ENCODE measurements at places on chromosomes 12 and 14.

DNA sequence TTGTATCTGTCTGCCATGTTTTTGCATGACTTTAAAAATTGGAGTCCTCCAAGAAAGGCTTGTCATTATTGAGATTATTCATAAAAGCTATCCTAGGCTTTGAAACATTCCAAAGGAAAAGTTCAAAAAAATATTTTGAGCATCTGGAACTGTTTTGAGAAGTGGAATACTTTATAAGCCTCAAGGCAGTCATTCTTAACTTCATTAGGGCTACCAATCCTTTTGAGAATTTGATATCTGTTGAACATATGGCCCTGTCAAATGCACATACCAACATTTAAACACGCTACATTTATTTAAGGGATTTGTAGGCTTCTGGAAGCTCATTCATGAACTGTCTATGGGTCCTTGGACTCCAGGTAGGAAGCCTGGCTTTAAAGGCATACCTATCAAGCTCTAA is 77.0 kb downstream of the TMEM117 start:
- DNase-seq, result peak; percentile 13

- DNase-seq, result no peak
Observed at GRCh38 chr14:36151335-36151734, 25.2 kb downstream of the PTCSC3 start.

GRCh38 chr12:21710958-21711775 is 53.5 kb upstream of the LDHB start:
- peak; percentile 83 for DNase-seq

DNA sequence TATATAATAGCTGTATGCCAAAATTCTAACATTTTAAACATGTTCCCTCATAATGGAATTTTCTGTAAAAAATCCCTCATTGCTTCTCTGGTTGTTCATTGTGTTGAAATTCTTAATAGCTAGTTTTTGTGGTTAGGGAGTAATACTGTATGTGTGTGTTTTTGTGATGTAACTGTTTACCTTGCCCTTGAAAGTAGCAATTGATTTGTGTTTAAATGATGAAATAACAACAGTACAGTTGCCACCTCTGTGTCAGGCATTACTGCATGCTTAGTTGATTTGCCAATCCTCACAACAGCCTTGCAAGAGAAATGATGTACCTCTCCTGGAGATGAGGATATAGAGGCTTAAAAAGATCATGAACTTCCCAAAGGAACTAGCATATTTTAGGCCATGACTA is 94.9 kb downstream of the DAAM1 start:
- DNase-seq, result no peak

DNA sequence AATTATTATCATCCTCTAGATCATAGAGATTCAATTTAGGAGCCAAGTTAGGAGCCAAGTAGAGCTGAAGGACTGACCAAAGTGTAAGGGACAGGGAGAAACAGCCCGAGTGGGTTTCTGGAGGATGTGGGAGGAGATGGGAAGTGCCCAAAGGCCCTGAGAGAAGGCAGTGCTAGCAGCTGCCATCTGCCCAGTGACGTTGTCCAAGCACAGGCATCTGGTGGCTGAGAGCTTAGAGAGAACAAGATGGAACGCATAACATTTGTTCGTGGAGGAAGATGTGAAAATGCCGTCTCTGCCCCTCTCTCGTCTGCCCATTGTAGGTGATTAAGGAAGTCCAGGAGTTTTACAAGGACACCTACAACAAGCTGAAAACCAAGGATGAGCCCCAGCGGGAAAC is 34.7 kb downstream of the CD9 start:
- DNase-seq, result no peak

DNA sequence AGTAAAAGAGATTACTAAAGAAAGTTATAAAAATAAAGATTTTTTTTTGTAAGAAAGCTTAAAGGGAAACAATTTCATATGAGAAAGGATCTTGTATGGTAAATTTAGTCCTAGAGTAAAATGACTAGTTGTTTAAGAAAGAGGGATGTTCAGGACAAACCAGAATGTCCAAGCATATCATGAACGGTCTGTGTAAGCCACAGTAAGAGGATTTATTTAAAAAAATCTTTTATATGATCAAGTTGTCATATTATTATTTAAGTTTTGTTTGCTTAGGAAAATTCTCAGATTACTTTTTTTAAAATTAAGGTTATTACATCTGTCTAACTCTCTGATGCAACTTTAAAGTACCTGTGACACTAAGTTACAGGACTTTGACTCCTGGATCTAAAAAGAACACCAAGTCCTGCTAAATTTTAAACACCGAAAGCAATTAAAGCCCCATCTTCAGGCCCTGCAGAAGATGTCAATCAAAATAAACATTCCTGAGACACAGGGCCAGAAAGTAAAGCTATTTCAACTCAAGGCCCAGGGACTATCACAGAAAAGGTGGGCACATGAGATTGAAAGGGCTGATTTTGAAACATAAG is 17.3 kb upstream of the CCDC196 start:
- no peak for DNase-seq

DNA sequence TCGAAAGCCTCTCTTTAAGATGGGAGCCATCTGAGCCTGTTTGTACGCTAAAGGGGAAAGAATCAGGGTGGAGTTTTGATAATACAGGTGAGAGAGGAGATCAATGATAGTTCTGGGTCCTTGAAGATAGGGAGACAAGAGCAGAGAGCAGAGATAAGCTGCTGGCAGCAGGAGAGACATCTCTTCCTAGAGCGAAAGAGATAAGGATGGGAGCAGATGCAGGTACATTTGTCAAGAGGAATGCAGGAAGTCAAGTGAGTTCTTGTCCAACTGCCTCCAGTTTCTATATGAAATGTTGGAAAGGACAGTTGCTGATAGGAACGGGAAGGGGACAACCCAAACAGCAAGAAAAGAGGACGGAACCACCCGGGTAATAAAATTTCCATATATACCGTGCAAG is 24.7 kb upstream of the HIF1A start:
- DNase-seq, result no peak

DNA sequence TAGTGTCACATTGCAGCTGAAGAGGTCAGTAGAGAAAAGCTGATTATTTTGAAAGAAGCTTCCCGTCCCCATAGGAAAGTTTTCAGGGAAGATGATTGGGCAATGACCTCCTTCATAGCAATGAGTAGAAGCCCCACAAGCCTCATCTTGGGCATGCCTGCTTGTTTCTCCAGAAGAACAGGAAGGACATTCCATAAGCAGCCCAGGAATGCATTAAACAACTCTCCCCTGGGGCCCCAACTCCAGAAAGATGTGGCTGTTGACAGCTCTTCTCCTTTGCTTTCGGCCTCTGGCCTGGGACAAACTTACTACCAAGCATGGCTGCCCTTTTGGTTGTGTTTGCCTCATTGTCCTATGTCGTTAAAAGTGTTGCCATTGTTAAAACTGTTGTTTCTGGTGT is 5.7 kb upstream of the VDR start:
- peak; percentile 79 for DNase-seq

- peak; percentile 50 for DNase-seq
Observed at GRCh38 chr12:31205054-31205453, 120.9 kb downstream of the SINHCAF start.

- peak; percentile 77 for DNase-seq
Observed at GRCh38 chr14:74980731-74981461, 21.8 kb upstream of the EIF2B2 start.

- DNase-seq, result peak; percentile 92
Observed at GRCh38 chr12:67647799-67648520, 585 bp upstream of the DYRK2 start.

All from EH (cell line).